ENCODE measurements at places on chromosomes 4 and X.
A peak's percentile ranks its signal among the peaks of the same experiment; 100 is the strongest.

GRCh38 chr4:141636771-141637460 lies 533 bp downstream of the IL15 start:
- peak; percentile 52 for DNase-seq

DNA sequence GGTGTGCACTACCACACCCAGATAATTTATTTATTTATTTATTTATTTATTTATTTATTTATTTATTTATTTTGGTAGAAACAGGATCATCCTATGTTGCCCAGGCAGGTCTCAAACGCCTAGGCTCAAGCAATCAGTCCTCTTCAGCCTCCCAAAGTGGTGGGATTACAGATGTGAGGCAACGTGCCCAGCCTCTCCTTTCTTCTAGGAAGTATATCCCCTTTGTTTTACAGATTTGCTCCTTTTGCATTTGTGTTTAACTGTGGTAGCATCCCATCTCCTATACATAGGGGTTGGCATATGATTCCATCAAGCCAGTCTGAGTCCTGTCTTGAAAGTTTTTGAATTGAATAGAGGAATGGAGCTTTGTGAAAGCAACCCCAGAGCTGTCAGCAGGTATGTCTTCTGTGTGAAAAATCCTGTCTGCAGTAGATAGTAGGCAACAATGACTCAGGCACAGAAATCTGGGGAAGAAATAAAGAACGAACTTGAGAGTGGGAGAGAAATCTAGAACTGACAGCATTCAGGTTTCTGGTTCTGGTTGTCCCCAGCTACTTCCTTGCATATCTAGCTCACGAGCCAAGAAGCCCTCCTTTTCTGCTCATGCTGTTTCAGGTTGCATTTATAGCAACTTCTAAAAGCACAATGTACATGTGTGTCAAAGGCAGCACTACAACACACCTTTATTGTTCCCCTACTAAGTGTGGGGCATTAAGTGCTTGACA lies 113.7 kb upstream of the LSM6 start:
- no peak for DNase-seq

- DNase-seq = no peak
Observed at GRCh38 chr4:151676301-151676700, 84.5 kb downstream of the GATB start.

- DNase-seq = peak; percentile 47
Observed at GRCh38 chrX:56233682-56234081, 1.5 kb downstream of the KLF8 start.

- DNase-seq = no peak
Observed at GRCh38 chr4:93842601-93843252, 14.2 kb downstream of the ATOH1 start.

GRCh38 chrX:42955349-42955748 lies 177.4 kb upstream of the PPP1R2C start:
- no peak for DNase-seq

GRCh38 chr4:127251423-127251822 lies 381.3 kb upstream of the INTU start:
- no peak for DNase-seq

- DNase-seq = peak; percentile 34
Observed at GRCh38 chrX:4588466-4588865, 875.0 kb upstream of the PRKX start.

- no peak for DNase-seq
Observed at GRCh38 chr4:53704329-53704728, 113.0 kb upstream of the LNX1 start.

DNA sequence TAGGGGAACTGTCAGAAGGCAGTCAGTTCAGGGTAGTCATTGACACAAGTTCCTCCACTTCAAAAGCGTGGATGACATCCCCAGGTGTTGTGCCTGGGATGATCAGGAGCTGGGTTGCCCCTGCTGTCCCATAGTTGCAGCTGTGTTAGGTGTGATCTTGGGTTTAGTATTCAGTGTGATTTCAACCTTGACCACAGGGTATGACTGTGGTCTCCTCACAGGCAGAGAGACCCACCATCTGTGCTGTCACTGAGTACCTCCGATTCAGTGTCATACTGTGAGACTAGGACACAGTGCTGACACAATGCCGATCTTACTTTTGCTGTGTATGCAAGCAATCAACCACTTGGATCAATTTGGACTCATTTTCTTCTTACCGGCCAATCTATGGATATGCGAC lies 25.2 kb downstream of the FOXR2 start:
- no peak for DNase-seq

DNA sequence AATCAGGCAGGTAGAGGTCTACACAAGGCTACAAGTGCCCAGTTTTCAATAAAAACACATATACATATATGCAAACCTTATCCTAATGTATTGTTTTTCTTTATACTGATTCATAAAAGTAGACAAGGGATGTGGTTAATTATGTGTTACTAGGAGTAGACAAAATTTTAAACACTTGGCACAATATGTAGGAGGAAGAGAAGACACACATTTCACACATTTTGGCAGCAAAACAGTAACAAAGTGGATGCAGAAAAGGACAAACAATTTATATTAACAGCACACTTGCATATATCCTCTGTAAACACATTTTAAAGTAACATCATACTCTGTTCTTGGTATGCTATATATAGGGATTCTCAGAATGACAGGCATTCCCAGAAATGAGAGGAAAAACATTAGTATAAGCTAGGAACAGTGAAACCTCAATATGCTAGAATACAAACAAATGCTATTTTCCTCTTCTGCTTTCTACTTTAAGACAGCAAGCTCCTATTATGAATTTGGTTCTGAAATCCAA lies 63.8 kb downstream of the GPRIN3 start:
- no peak for DNase-seq

- no peak for DNase-seq
Observed at GRCh38 chr4:60590116-60590515, 610.0 kb upstream of the ADGRL3 start.

DNA sequence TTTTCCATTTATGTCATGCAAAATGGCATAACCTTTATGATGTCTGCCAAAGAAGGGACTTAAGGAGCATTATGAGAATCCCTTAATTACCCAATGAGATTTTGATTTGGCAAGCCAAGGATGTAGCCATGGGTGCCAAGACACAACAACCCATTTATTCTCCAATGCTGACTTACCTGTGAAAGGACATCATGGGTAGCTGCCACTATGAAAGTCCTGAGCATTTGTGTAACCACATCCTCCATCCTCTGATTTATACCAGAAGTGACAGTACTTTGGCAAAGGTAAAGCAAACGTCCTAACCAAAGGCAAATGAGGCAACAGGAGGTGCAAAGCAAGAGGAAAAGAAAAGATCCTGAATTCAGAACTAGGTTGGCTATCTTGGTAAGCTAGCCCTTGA lies 87.3 kb upstream of the EMCN start:
- DNase-seq = no peak

DNA sequence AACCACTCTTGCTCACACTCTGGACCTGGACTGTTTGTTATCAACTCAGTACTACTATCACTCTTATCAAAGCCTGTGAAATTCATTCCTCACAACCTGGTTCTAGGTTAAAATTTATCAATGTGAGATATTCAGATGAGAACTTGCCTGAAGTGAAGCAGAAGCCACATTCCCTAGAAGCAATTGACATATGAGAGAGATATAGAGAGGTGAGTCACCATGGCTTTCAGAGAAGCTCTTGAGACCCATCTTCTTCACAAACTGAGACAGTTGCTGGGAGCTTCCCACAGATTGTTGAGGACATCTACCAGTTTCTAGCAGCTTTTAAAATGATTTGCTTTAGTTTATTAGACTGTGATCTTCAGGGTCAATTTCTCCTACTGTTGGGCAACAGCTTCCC lies 316.9 kb upstream of the TET2 start:
- DNase-seq = no peak

- no peak for DNase-seq
Observed at GRCh38 chr4:62871078-62871477, 1538.2 kb downstream of the TECRL start.

DNA sequence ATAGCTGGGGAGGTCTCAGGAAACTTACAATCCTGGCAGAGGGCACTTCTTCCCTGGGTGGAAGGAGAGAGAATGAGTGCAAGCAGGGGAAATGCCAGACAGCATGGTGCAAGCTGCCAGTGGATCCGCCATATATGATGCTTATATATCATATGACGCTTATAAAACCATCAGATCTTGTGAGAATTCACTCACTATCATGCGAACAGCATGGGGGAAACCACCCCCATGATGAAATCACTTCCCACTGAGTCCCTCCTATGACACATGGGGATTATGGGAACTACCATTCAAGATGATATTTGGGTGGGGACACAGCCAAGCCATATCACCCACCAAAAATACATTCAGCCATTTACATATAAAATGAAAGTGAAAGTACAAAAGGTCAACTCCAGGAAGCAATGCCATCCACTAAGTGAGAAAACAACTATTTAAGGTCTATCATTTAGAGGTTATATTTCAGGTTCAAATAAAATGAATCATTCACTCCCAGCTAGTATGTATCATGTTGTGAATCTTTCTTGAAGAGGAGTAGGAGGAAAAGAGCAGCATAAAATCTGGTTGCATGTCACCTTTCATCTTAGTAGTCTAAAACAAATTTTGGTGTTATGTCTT lies 20.3 kb upstream of the DYNLT3 start:
- no peak for DNase-seq

DNA sequence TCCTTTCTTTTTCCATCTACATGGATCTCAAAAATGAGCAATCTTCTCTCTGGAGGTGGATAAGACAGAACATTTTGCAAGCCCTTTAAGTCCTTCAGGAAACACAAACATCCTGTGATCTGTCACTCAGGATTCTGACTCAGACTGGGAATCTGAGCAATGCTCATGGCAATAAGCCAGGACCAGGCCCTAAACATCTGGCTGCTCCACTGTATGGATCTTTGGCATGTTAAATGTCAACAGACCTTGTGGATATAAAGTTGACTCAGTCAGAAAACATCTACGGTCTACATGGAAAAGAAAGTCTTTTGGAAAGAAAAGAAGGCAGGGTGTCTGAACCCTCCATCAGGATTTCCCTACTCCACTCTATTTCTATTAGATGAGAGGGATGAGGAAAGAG lies 17.8 kb upstream of the CHIC2 start:
- no peak for DNase-seq

- no peak for DNase-seq
Observed at GRCh38 chr4:71262161-71262560, 76.7 kb upstream of the SLC4A4 start.

Data from right hindlimb (tissue), 1 donor.